COR-L47 (cell line): ENCODE measurements at places on chromosomes 2 and 18.
A peak's percentile ranks its signal among the peaks of the same experiment; 100 is the strongest.

DNA sequence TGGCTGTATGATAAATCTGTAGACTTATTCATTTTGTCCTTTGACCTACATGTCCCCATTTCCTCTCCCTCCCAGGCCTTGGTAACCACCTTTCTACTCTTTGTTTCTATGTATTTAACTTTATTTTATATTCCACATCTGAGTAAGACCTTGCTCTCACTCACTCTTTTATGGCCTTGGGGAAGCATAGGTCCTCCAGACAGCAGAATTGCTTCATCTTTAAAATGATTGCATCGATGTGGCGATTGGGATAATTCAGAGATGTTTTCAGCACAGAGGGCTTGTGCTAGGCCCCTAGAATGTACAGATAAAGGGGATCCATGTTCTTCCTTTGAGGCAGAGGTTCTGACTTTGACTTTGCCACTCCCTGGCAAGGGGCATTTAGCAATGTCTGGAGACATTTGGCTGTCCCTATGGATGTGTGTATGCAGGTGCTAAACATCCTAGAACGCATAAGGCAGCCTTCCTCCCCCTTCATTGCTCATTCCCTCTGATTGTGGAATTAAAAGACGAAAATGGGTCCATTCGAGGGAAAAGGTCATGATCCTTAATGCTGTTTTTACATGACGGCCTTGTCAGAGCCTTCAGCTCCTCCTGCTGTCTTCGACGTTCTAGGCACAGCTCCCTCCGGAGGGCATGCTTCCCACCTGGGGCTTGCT is 1.2 kb upstream of the GPR39 start:
- no peak for DNase-seq

GRCh38 chr2:16211341-16211740 is 271.0 kb downstream of the MYCN start:
- no peak for DNase-seq

- DNase-seq = no peak
These were observed 174.5 kb downstream of the GLI2 start for GRCh38 chr2:120910164-120910563.

DNA sequence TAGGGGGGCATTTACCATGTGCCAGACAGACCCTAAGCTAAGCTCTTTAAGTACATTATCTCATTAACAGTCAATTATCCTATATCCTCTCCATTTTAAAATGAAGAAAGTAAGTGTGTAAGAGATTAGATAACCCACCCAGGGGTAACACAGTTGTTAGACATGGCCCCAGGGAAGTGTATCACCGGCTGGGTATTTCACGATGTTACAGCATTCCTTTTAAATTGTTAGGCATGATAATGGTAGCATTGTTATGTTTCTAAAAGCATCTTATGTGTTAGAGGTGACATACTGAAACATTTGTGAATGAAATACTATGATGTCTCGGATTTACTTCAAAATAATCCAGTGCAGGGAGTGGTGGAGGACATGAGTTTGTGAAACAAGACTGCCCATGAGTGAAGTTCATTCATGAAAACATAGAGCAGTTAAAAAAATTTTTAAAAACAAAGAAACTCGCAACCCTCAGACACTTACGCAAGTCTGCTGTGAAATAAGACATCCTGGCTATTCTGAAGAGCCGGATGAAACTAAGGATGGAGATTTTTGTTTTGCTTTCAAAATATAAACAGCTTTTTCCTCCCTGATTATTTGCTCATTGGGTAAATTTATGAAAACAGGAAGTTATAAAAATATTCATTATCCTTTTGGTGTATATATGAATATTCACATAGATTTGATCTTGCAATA is 54.9 kb downstream of the IL1RL2 start:
- no peak for DNase-seq

GRCh38 chr2:159069229-159069628 is 100.8 kb downstream of the TANC1 start:
- no peak for DNase-seq

- DNase-seq = no peak
These were observed 11.3 kb upstream of the CIB4 start for GRCh38 chr2:26652361-26653041.

GRCh38 chr18:21741562-21742314 is 1.1 kb downstream of the MIB1 start:
- peak; percentile 21 for DNase-seq

DNA sequence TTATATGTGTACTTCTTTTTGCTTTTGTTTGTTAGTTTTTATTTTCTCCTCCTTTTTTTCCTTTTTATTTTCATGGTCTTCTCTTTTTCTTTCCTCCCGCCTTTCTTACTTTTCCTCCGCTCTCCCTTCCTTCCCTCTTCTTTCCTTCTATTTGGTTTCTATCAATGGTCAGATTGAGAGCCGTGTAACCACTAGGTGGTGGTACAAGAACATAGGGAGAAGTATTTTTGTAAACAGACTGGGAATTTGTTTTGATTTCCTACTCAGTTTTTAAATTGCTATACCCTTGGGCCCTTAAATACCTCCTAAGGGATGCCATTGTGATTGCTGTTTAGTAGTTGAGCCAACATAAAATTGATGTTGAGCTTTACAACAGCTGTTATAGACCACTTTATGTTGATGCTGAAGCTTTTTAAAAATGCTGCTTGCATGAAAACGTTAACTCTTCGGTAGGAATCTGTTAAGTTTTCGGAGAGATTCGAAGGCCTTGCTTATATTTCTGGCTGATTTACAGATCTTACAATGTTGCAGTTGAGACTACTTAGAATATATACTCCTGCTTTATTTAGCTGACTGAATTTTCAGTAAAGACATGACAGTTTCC is 124.2 kb downstream of the UBE2E3 start:
- peak; percentile 60 for DNase-seq

GRCh38 chr2:117850015-117850414 is 35.5 kb downstream of the DDX18 start:
- DNase-seq = no peak

DNA sequence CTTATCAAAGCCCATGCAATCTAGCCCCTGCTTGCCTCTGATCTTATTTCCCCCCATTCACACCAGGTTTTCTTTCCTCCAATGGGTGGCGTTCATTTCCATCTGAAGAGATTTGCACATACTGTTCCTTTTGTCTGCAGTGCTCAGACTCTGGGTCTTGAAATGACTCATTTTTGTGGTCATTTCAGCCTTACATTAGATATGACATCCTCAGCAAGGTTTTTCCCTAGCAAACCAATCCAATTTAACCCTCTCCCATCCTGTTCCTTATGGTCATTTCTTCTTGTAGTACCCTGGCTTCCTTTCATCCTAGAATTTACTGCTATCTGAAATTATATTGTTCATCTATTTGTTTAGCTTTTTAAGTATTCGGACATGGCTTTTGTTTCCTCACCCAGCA is 42.5 kb upstream of the SCN1A start:
- no peak for DNase-seq

GRCh38 chr18:59917422-59917821 is 17.6 kb downstream of the PMAIP1 start:
- DNase-seq = no peak

DNA sequence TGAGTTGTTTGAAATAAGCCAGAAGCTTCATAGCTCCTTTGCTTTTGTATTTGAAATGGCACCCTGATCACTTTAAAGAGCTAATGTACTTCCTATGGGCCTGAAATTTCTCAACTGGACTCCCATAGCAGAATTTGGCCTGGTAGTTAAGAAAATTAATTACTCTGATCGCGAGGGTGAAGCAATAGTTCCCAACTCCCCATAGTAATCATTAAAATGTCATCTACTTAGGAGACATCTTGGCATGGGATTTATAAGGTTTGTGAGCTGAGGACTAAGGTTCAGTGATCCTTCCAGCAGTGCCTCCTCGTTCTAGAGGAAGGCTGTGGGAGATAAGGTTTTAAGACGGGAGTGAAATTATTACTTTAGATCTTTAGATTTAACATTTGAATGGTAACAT is 581.0 kb downstream of the ARHGAP15 start:
- DNase-seq = no peak

DNA sequence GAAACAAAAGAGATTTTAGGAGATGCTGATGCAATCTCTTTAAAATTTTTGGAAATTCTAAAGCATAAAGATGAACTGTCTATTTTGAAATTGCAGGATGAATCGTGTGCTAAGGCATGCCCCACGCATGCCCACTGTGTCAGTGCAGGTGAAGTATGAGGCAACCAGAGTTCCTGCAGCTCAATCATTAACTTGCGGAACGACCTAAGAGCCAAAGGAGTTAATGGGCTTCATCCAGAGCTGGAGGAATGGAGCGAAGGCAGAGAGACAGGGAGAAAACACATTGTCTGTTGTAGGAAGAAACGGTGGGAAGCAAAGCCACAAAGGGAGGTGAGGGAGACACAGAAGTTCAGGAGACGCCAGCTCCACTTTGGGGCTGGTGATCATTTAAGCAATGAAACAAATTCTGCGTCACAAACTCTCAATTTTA is 265.2 kb downstream of the CCDC85A start:
- no peak for DNase-seq

DNA sequence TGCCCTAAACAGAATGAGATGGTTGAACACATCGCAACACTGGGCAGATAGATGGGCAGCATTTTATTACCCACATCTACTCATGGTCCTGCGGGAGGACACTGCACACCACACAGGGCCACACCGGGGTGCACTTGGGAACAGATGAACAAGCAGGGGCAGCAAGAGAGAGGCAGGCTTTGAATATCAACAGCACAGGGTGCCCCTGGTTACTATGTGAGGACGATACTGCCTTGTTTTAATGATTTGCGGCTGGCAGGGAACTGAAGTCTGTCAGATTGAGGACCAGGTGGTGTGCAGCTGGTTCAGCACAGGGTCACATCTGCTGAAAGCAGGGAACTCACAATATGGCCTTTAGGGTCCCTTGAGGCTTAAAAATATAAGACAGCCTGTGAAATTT is 195.7 kb downstream of the PIEZO2 start:
- no peak for DNase-seq

DNA sequence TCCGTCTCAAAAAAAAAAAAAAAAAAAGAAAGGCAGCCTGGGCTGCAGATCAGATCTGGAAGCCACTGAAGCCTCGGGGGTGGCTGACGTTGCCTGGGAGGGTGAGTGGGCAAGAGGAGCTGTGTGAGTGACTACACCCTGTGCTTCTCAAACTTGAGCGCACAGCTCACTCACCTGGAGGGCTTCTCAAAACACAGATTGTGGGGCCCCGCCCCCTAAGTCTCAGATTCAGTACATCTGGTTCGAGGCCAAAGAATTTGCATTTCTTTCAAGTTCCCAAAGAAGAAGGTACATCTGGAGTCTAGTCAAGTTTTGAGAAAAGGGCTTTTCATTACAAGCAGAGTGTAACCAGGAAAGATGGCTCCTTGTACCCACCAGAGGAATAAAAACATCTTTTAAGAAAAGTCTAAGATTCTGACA is 97.7 kb upstream of the CAB39 start:
- no peak for DNase-seq

DNA sequence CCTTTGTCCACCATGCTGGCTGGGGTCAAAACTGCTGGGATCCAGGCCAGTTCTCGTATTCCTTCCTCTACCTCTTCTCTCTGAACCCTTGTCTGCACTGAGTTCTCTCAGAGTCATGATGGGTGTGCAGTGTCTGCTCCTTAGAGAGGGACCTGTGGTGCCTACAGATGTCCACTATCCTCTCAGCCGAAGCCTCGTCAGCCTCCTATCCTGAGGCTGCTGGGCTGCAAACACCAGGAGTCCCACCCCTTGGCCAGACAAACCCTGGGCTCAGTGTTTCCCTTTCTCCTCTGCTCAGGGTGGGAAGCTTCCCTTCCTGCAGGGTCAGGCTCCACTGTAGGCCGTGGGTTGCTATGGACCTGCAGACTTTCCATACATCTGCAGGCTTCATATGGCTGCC is 2.3 kb downstream of the INPP5D start:
- no peak for DNase-seq

DNA sequence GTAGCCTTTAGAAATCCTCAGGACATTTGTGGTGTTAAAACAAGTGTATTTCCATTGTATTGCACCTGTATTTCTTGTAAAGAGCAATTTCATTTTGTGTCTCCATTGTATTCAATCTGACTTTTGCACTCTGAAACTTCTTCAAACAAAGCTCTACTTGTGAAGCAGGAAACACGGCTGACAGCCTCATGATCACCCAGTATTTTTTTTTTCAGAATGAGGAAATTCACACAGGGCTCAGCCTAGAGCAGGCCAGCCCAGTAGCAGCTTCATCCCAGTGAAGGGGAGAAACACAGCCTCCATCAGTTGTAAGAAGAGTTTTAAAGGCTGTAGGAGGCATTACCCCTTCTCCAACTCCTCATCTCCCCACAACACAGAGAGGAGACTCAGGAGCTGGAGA is 175.9 kb upstream of the KLHL29 start:
- DNase-seq = no peak

GRCh38 chr18:44579028-44579702 is 101.5 kb upstream of the SETBP1 start:
- peak; percentile 7 for DNase-seq

- no peak for DNase-seq
These were observed 365.1 kb upstream of the ETAA1 start for GRCh38 chr2:67032076-67032475.

- DNase-seq = peak; percentile 3
These were observed 472 bp upstream of the PLEKHM3 start for GRCh38 chr2:208025814-208026184.

GRCh38 chr18:49273241-49273880 is 187.1 kb downstream of the DYM start:
- no peak for DNase-seq

- no peak for DNase-seq
These were observed 88.1 kb upstream of the KLF7 start for GRCh38 chr2:207253666-207254345.

DNA sequence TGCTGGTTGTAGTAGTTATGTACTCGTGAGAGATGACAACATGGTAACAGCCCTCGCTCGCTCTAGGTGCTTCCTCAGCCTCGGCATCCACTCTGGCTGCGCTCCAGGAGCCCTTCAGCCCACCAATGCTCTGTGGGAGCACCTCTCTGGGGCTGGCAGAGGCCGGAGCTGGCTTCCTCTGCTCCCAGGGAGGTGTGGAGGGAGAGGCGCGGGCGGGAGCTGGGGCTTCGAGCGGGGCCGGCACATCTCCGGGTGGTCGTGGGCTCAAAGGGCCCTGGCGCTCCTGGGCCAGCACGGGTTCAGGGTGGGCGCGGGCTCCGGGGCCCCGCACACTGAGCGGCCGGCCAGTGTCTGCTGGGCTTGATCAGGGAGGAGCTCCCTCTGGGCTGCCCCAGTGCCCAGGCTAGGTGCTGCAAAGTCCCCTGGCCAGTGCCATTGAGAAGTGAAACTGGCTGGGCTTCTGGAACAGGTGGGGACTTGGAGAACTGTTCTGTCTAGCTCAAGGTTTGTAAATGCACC is 1012.1 kb downstream of the CNTNAP5 start:
- DNase-seq = no peak

- no peak for DNase-seq
These were observed 128.5 kb downstream of the RAPGEF4 start for GRCh38 chr2:172864182-172864581.

GRCh38 chr2:55010915-55011314 is 39.3 kb downstream of the RTN4 start:
- DNase-seq = no peak

DNA sequence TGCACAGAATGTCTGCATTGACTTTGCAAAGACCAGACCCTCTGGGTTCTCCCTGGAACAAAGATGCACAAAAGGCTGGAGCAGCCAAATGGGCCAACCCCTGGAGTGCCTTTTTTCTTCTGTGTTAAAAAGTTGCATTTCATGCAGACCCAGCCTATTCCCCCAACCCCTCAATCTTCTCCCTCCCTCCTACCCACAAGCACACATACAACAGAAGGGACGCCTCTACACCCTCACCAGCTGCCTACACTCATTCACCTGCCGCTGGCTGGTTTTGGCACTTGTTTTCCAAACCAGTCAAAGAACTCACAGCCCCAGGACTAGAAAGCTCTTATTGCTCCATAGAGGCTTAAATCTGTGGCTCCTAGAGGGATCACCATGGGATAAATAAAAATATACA is 16.6 kb downstream of the MARCHF4 start:
- no peak for DNase-seq

GRCh38 chr2:132943829-132944228 is 273.8 kb upstream of the LYPD1 start:
- no peak for DNase-seq
